RPMI7951 (cell line): ENCODE measurements at places on chromosomes 6 and 20. TPM values are rescaled to one million over a fixed set of nuclear protein-coding genes. Genes with fewer than 3 reads are reported as not detected.

GRCh38 chr6:54238396-54238795 is 69.8 kb upstream of the TINAG start:
- peak; percentile 39 for DNase-seq

The SMOC2 gene
- total RNA-seq: not detected in 2 replicates

The GRM1 gene
- total RNA-seq: 0.12 TPM in 1 of 2 replicates, not detected in the other

The VSTM2L gene
- 0.48 and 3.2 TPM in 2 replicates for total RNA-seq

DNA sequence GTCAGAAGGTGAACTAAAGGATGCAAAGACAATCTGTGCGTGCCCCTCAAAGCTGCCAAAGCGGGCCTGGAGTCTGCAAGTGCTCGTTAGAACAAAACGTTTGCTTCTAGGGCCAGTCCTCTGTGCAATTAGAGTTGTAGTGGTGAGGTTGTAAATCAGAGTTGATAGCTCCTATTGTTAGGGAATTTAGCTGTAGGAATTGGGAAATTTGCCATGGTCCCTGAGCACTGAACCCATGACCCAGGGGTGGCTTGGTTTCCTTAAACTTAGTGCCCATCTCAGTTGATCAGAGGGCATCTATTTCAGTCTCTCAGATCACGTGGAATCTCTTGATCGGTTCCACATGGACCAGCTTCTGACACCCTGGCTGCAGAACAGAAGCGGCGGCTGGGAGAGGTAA is 18.8 kb upstream of the RPS6KA2 start:
- DNase-seq: no peak

The OR2B6 gene
- total RNA-seq: not detected in 2 replicates

The TAB2 gene
- 32.5 and 46.7 TPM in 2 replicates for total RNA-seq

DNA sequence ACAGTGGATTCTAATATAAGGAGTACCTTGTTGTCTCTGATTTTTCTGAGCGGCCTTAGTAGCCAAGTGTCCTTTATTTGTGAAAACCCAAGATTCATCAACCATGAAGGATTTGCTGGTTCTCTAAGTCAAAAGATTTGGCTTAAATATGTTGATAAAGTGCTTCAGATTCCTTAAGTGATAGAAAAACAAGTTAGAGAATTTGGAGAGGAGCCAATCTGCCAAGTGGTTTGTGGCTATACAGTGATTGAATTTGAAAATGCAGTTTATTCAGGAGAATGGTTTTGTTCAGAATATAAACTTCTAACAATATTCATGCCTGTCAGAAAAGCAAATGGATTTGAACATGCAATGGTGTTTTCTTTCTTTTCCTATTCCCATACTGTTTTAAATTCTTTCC is 54.8 kb downstream of the CAP2 start:
- peak; percentile 11 for DNase-seq

DNA sequence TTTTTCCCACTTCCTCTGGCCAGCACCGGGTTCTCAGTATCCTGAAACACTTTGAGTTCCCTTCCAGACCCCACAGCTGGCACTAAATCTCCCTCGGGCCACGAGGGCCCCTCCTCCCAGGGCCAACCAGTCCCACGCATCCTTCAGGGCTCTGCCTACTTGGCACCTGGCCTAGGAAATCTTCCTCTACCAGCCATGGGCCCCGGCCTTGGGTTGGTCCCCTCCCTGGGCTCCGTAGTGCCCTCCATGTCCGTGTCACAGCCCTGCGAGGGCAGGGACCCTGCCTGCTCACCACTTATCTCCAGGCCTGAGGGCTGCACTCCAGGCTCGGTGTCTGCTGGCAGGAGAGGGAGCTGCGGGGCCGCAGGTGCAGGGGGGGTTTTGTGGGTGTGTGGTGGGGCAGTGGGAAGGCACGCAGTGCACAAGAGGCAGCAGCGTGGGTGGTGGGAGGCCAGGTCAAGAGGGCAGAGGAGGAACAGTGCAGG is 48.8 kb upstream of the CDH22 start:
- no peak for DNase-seq
